ENCODE measurements at places on chromosomes 1 and 21.

DNA sequence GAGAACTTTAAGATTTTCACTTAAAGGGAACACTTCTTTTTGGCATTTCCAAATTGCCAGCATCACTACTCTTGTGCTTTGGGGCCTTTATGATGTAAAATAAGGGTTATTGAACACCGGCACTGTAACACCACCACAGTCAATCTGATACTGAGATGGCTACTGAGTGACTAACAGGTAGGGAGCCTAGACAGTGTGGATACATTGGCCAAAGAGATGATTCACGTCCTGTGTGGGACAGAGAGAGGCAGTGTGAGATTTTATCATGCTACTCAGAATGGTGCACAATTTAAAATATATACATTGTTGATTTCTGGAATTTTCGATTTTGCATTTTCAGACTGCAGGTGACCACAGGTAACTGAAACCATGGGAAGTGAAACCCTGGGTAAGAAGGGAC, 261.6 kb downstream of the SPATA17 start:
- DNase-seq = no peak

DNA sequence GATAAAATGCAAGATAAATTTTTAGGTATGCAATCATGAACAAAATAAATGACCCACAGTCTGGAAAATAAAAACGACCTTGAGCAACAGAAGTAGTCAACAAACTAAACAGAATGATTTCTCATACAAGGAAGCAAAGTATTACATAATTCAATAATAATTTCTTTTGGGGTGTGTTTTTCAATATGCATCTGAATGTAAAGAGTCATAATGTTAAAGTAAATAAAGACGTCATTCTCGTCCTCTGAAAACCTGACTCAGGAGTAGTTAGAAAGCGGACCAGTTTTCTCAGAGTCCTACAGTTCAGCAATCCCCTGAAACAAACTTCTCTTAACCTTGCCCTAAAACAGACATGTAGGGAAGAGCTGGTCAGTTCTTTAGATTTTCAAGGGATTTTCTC, 18.6 kb downstream of the CDC42BPA start:
- no peak for DNase-seq

DNA sequence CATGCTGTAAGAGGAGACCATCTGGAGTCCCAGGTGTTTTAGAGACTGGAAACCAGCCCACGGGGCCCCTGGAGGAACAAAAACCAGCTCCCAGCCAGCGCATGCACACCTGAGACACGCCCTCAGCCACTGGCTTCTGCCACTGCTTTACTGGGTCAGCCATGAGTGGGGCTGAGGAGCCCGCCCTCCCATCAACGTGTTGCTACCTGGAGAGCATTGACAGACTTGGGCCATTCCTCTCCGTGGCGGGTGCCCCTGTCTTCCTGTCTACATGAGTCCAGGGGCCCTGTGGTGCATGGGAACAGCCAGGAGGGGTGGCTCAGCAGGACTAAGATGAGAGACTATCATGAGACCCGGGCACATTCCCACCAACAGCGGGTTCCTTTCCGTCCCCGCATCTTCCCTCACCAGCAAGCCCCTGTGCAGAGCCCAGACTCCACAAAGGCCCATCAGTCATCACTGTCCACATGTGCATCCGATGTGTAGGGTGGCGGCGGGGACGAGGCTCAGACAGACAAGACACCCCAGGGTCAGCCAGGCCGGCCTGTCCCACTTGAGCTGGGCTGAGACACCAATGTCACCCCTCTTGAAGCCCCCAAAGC, 45.4 kb upstream of the POFUT2 start:
- DNase-seq = no peak

GRCh38 chr1:42968654-42969053, 10.0 kb upstream of the SLC2A1 start:
- no peak for DNase-seq

DNA sequence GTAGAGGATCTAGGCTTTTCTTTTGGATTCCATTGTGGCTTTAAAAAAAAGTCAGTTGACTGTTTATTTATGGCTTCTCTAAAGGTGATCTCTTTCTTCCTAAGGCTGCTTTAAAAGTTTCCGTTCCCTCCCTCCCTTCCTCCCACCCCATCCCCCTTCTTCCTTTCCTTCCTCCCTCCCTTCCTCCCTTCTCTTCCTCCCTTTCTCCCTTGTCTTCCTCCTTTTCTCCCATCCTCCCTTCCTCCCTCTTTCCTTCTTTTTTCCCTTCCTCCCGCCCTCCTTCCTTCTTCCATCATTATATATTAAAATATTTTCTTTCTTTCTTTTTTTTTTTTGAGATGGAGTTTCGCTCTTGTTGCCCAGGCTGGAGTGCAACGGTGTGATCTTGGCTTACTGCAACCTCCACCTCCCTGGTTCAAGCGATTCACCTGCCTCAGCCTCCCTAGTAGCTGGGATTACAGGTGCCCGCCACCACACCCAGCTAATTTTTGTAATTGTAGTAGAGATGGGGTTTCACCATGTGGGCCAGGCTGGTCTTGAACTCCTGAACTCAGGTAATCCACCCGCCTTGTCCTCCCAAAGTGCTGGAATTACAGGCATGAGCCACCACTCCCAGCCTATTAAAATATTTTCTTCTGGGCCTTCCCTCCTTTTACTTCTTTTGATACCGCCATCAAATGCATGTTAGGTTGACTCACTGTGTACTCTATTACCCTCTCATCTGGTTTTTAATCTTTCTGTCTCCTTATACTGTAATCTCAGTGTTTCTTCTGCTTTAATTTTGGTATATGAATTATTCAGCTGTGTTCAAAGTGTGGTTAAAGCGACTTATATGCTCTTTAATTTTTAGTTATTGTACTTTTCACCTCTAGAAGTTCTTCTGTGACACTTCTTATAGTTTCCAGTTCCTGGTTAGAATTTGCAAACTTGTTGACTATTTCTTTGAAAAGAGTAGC, 59.2 kb upstream of the ATP5PO start:
- DNase-seq = no peak

Data from activated CD4-positive, alpha-beta T cell treated with anti-CD3 and anti-CD28 coated beads for 36 hours (primary cell).